Natural killer cell (primary cell): ENCODE measurements at places on chromosomes 1 and 21.

DNA sequence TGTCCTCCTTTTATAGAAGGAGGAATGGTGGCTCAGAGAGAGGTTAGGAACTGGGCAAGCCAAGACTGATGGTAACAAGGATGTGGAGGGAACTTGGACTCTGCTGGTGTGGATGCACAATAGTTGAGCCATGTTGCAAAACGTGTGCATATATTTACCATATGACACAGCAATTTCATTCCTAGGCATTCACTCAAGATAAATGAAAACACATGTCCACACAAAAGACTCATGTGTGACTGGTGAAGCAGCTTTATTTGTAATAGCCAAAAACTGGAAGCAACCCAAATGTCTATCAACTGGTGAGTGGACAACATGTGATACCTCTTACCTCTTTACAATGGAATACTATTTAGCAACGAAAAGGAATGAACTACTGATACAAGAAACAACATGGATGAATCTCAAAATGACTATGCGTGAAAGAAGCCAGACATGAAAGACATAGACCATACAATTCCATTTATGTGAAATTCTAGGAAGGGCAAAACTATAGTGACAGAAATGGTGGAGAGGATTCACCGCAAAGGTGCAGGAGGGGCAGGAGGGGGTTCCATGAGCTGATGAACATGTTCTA lies 36.2 kb downstream of the CAMK2N1 start:
- no peak for DNase-seq

GRCh38 chr1:54464477-54465146 lies 58.4 kb upstream of the SSBP3 start:
- no peak for DNase-seq

DNA sequence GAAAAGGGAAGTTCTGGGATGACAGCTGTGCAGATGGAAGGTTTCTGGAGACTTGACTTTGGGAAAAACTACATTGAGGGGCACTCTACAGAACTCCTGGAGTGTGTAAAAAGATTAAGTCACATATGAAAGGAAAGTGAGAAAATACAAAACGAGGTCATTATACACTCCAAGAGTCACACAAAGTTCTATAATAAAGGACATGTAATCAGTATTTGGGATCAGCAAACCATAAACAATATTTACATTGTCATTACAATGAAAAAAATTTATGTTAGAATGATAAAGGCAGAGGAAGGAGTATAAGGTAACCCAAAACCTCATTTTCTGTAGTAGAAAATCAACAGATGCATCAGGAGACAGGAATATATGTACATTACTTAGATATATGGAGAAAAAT lies 22.8 kb downstream of the NUP133 start:
- DNase-seq, result no peak

DNA sequence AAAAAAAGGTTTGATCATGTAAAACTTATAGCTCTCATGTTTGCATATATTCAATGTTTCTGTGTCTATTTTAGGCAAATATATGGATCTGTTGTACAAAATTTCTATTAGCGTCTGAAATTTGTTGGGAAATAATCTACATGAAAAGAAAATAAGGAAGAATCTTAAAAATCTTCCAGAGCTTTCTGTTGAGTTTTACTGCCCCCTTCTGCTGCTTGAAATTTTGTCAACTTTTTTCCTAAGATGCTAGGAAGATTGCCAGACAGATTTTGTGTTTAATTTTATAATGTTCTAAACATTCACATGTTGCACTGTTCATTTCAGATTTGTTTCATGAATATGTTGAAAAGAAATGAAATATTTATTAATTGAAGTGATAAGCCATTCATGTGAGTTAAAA lies 2.5 kb upstream of the PTGS2 start:
- no peak for DNase-seq

DNA sequence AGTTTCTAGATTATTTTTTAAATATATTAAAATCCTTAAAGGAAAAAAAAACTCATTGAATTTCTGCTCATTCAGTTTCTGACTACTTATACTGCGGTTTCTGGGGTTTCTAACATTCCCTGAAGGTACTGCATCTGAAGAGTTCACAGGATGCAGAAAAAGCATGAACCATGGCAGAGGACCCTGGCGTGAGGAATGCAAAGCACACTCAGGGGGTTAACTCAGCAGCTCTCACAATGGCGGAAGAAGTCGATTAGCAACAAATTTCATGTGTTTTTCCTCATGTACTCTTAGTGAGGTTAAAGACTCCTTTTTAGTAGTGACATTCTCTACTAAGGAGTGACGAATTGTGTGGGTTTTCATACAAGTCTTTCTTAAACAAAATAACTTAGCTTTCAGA lies 975.6 kb downstream of the NCAM2 start:
- no peak for DNase-seq

DNA sequence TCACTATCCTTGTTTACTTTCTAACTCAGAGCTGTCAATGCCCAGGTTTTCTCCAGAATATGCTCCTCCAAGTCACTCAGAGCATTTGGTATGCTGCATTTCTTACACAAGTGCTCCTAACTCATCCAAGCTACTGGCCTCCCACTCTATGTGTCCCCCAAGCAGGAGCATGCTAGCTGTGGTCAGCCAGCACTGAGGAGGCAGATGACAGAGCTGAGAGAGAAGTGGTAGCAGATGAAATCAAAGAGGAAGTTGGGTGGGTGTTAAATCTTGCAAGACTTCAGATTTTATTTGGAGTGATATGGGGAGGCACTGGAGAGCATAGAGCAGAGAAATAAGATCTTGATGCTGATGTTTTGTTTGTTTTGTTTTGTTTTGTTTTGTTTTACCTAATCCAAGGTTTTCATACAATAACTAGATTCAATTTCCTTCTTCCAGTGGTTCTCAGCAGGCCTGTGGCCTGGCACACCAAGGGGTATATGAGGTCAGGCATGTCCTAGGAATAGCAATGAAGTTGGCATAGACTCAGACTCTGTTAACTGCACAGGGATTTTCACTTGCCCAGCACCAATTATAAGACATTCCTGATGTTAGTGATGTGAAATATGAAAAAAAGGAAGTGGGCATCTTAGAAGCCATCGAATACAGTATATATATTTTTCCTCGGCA lies 3.1 kb upstream of the PGBD5 start:
- no peak for DNase-seq

DNA sequence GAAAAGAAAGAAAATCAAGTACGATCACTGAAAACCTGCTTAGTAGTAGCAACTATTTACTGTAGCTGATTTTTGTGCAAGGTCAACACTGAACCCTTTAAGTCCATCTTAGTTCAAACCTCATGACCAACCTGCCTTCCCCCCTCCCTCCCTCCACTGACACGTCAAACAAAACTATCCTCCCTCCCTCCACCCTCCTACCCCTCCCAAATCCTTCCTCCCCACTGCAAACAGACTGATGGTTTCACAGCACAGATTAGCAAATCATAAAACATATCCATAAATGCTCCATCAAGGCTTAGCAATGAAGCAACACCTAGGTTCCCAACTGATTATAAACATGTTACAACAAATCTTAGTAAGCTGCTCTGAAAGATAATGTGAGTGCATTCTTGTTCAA lies 164.3 kb upstream of the GREM2 start:
- DNase-seq, result no peak

GRCh38 chr1:181180407-181181031 lies 92.0 kb downstream of the IER5 start:
- no peak for DNase-seq

DNA sequence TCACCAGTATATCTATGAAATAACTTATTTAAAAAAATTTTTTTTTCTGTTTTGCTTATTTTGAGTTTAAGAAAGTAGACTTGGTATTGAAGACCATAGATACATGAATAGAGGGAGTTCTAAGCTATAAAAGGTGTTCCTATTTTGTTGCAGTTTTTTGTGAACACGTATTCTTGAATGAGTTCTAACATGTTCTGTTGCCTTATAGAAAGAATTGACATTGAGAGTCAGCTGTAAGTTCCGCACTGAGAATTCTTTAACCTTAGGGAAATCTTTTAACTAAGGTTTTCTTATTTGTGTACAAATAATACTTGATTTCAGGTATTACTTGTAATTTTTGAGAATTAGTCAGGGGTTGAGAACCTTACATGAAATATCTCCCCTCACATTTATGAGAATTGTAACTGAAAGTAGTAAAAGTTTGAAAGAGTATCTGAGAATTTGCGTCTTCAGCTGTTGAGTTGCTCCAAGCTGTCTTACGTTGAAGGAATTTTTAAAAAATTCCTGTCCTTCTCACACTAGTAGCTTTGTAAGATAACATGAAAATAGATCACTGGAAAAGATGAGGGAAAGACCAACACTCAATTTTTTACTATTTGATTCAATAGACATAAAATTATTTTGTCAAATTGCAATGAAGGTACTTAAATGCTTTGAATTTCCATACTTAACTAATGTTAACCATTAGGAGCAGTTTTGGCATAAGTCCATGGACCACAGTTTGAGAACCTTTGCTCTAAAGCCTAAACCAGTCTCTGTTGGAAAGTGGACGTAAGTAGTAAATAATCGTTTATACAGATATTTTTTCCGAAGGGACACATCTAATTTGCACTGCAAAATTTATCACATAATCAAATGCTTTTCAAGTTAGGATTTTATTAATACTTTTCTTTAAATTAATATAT lies 3.8 kb downstream of the DR1 start:
- DNase-seq, result no peak

DNA sequence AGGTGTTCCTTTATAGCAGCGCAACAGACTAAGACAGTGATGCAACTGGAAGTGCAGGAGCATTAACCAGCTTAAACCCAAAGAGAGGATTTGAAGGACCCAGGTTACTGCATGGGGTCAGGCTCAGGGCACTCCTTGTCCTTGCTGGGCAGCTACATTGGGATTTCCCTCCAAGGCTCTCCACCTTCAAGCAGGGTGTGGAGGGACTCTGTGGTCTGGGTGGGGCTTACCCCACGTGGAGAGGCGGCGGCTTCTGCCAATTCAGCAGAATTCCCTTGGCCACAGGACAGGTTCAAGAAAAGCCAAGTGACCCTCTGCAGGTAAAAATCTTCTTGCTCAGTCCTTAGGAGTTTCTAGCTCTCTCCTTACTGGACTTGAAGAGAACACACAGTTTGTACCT lies 6.5 kb downstream of the RRP1B start:
- no peak for DNase-seq

DNA sequence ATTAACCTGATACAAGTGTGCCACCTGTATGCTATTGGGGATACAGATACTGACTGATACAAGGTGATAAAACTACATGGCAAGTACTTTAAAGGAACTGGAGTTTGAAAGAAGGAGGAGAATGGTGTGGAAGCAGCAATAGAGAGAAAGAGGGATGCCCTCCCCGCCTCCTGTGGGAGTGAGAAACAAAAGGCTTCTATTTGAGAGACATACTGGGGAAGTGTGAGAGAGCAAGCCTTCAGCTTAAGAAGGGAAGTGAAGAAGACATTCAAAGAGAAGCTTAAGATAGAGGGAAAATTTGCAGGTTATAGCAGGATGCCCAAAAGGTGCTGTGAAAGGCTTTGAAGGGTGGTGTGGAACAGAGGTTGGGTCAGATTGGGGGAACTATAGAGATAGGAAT lies 7.7 kb upstream of the ALG14 start:
- DNase-seq, result no peak

- DNase-seq, result no peak
Observed at GRCh38 chr1:44513111-44513510, 108.1 kb downstream of the RNF220 start.

GRCh38 chr1:112357467-112357866 lies 38.5 kb upstream of the CTTNBP2NL start:
- DNase-seq, result no peak

DNA sequence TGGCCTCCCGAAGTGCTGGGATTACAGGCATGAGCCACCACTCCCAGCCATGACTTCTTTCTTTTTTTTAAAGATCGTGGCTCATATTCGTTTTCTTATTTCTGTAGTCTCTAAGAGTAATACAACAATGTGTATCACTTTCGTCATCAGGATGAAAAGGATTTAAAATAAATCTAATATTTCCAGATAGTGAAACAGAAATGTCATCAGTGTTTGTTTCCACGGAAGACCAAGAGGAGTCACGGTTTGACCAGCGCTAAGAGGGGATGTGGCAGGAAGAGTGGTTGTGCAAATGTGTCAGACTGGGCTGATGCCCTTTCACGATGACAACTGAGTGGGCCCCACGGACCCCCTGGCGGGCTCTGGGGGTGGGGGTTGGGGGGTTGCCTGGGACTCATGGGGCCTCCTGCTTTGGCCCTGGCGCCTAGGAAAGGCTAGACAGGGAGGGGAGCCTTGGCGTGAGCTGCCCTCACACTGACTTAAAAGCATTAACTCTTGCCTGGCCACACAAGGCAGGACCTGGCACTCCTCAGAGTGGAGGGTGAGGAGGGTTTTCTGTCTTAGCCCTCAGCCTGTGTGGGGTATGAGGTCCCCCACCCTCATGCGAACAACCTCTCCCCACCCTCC lies 8.4 kb downstream of the SOX13 start:
- DNase-seq, result no peak

- no peak for DNase-seq
Observed at GRCh38 chr1:69328186-69328585, 239.5 kb upstream of the LRRC7 start.

- DNase-seq, result no peak
Observed at GRCh38 chr1:77830946-77831345, 51.5 kb downstream of the MIGA1 start.

GRCh38 chr1:81756872-81757271 lies 43.9 kb upstream of the ADGRL2 start:
- no peak for DNase-seq

DNA sequence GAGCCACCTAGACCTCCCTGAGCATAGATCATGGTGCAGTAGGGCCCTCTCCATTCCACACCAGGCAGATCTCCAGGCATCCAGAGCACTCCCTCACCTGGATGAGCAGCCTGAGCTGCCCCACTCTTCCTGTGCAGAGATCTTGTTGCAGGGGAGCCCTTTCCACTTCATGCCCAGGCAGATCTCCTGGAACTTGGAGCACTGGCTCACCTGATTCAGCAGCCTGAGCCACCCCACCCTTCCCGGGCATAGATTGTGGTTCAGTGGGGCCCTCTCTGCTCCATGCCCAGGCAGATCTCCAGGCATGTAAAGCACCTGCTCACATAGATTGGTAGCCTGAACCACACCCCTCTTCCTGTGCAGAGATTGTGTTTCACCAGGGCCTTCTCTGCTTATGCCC lies 78.0 kb downstream of the SEC16B start:
- DNase-seq, result no peak

DNA sequence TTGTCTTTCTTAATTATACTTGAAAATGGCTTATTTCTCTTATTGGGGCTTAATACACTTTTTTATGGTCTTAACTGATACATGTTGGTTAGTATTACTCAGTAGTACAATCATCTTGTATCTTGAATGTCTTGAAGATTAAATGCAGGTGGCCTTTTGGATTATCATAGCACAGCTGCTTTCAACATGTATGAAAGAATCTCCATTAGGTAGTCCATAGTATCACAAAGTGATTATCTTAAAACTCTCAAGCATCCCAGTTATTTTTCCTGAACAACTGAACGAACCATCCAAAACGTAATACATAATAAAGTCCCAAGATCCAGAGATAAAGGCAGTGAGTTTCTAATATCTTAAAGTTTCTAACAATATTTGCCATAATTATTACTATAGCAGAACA lies 51.7 kb upstream of the MYOCOS start:
- no peak for DNase-seq

- peak; percentile 68 for DNase-seq
Observed at GRCh38 chr1:54380290-54380882, 25.8 kb downstream of the SSBP3 start.

- no peak for DNase-seq
Observed at GRCh38 chr1:201253411-201253810, 29.9 kb upstream of the PKP1 start.

- DNase-seq, result no peak
Observed at GRCh38 chr21:26503414-26503813, 69.7 kb downstream of the CYYR1 start.

GRCh38 chr1:55726994-55727393 lies 511.8 kb upstream of the USP24 start:
- DNase-seq, result no peak
